ENCODE measurements at places on chromosomes 7 and 10. TPM values are rescaled to one million over a fixed set of nuclear protein-coding genes. Genes with fewer than 3 reads are reported as not detected.

Gene SDK1
- total RNA-seq = 1.6 TPM

- DNase-seq = no peak
Measured at GRCh38 chr7:144390481-144390880, 13.0 kb downstream of the NOBOX start.

GRCh38 chr7:159006610-159007130 lies 138.0 kb downstream of the VIPR2 start:
- DNase-seq = no peak

Gene VPS37D
- 2.2 TPM for total RNA-seq

DNA sequence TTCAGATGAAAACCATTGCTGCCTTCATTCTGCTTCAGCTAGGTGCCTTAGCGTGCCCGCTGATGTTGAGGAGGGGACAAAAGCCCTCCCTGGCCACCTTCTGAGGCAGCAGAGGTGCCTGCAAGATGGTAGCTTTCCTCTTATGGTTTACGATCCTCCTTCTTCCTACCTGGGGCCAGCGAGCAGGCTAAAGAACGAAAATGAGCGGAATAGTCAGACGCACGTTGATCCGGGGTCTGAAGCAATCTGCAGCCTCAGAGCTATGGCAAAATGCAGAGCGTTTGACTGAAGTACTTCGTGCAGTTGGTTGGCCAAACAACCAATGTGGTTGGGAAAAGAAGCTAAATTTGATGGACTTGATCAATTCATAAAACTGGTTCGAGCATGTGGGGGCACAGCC lies 95.5 kb downstream of the GATA3 start:
- DNase-seq = no peak

DNA sequence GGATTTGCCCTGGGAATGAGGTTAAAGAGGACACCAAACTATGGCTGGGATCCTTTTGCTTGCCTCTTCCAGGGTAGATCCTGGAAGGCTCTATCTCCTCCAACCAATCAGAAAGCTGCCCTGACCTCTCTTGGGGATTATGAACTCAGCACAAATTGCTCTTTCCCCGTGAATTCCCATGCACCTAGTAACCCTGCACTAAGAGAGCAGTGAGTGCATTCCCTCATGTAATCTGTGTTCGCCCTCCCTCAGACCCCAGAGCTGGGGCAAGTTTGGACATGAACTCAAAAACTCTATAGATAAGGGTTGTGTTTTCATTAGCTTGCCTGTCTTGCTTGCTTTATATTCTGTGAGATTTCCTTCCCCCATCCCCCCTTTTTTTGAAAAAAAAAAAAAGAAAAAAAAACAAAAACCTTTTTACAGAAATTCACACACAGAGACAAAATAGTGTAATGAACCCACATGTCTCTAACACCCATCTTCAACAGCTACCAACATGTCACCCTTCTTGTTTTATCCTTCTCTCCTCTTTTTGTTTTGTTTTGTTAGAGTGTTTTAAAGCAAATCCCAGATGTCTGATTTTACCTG lies 225.5 kb upstream of the TCF7L2 start:
- DNase-seq = no peak

DNA sequence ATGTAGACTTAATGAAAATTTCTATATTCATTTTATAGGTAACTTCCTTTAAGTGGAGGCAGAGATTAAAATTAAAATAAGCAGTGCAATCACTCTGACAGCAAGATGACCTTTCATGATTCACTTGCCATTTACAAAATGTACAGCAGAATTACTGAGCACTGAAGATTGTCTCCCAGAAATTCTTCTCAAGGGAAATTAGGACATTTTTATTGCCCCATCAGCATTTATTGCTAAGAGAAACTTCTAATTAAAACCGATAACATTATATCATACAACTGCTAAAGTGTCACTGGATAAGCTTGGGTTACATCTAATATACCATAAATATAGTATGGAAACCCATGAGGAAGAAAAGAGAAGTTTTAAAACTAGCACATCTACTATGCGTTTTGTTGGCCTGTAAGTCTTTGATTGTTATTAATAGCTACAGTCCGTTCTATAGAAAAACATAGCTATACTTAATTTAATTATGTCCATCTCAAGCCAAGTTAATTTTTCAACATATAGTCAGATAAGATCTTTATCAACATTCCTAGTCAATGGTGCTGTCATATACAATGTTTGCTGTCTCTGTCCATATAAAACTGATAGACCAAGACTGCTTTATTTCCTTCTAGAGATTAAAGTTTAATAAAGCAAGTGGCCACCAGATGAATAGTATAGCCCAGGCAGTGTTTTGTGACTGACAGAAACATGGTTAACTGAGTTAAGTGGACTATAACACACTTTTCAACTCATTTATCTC lies 217.1 kb upstream of the HGF start:
- DNase-seq = no peak

DNA sequence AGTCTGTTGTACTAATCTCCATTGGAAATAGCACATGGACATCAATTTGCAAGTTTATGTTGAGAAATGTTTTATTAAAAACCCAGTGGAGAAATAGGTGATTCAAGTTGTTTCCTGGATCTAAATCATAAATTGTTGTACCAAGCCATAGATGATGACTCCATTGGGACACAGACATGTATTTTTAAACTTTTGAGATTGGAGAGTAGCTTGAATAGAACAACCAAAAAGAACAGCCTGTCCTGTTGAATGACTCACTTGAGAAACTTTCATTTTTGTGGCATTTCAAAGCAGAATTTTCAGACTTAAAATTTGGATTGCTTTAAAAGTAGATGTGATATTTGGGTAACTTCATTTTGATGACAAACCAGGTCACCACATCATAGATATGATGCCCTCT lies 197.5 kb downstream of the GPAM start:
- DNase-seq = no peak

DNA sequence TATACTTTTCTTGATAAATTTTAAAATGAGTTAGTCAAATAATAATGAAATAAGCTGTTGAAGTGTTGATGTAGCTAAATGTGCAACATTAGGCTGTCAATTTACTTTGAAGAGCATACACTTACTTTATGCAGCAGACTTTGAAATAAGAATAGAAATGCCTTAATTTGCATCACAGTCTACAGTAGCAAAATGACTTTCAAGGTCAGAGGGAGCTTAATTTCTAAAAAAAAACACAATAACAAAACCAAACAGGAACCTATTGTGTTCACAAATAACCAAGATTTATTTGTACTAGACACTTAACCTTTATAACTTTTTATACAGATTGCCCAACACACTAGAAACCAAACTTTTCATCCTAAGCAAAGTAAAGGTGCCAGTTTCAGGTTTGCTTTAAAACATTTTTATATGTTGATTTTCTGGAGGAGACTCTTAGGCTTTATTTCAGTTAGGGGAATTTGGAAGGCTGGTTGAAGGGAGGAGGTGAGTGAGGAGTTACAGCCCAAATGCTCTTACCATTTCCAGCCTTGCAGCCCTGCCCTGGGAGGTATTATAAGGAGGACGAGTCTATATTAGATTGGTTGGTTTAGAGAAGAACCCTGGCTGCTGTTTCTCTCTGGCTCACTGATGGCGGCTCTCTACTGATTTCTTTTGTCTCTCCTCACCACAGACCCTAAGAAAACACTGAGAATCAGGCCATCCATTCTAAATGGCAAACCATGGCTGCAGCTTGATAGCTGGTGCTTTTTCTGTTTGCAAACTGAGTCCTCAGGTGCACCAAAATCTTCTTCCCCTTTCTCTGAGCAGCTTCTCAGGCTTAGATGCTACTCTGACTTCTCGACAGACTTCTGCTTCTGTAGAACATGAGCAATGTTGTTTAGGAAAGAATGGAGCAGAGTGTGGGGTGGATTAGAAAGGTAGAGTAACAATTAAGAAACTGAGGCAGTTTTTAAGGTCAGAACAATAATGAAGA lies 55.2 kb upstream of the RPA3 start:
- DNase-seq = no peak

Gene ZNF32
- total RNA-seq = 38.1 TPM

DNA sequence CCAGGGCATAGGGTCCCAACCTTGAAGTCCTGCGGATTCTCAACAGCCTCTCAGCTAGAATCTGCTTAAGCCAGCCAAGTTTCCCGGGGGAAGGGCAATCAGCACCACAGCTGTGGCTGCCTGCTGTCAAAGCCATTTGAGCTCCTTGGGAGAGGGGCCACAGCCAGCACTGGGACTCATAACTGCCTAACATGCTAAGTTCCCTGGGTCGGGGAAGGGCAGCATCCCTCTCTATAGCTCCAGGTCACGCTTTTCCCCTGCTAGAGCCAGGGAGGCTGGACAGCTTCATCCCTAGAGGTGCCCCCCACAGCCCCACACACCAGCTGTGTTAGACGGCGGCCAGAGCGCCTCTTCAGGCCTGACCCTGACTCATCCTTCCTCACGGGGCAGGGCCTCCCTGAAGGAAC lies 49.6 kb upstream of the PDE1C start:
- no peak for DNase-seq

DNA sequence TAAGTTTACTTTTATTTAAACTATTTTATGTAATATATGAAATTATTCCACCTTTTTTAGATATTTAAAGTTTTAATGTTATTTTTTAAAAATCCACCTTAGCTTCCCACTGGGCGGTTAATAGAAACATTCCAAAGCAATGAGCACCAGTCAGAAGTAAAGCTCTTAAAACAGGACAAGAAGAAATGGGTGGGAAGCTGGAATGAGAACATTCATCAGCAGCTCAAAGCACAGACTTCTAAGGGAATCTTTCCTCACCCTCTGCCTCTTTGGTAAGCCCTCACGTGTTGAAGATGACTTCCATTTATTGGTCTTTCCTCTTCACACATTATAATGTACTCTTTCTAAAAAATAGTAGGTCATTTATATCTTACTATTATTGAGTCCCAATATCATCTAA lies 3.1 kb downstream of the AGMO start:
- no peak for DNase-seq

DNA sequence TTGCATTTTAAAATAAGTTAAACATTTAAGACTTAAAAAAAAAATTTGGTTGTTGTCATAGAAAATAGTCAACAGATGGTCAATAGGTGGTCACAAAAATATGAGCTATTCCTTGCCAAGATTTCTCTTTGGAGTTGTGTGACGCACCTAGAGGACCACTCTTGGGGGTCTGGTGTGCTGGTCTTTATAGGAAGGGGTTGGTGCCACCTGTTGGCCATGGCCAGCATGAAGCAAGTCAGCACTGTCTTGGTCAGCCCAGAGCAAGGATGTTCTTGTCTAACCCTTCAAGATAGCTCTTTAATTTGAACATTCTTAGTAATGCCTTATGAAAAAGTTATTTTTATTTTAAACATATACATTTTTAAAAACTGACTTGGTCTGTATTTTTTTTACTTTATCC lies 267.9 kb upstream of the CNTNAP2 start:
- DNase-seq = no peak

Gene SPDYE6
- total RNA-seq = not detected

- DNase-seq = no peak
Measured at GRCh38 chr7:98557538-98558031, 59.5 kb upstream of the NPTX2 start.

DNA sequence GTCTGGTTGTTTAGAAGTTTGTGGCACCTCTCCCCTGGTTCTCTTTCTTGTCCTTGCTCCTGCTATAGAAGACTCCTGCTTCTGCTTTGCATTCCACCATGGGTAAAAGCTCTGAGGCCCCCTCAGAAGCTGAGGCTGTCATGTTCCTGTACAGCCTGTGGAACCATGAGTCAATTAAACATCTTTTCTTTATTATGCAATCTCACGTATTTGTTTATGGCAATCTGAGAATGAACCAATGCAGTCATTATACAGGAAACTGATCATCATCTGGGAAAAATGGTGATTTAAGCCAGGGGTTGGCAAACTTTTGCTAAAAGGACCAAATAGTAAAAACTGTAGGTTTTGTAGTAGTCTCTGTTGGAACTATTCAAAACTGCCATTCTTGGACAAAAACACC lies 175.4 kb downstream of the CSTF2T start:
- no peak for DNase-seq

Gene HOXA5
- 7.0 TPM for total RNA-seq

DNA sequence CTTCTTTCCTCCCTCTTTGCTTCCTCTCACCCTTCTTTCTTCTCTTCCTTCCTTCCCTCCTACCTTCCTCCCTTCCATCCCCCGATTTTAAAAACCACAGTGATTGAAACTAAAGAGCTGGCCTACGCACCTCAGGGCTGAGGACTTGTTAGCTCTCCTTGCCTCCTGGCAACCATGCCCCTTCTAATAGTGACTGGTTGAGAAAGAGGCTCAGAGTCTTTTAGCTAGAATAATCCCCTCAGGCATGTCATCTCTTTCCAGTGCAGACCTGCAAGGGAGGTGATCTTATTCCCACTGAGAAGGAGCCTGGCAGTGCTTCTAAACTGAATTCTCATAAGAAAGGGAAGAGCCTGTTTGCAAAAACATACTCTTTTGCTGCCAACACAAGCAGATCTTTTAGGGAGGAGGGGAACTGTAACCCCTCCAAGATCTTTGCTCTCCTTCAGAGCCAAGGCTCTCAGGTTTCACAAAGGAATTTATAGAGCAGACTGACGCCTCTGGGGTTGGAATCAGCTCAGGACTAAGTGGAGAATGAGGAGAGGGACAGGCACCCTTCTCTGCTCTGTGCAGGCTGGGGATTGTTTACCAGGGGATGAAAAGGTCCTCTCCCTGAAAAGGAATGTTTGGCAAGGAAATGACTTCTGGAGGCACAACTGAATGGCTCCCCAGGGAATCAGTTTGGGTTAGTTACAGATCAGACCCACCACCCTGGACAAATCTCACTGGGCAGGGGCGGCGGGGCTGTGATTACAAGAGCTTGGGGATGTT lies 9.4 kb upstream of the ANKRD1 start:
- DNase-seq = peak; percentile 74

- DNase-seq = no peak
Measured at GRCh38 chr10:127405221-127405620, 143.9 kb upstream of the NPS start.

Gene KIAA1549
- total RNA-seq = 0.87 TPM

Gene STAG3
- total RNA-seq = 0.13 TPM

DNA sequence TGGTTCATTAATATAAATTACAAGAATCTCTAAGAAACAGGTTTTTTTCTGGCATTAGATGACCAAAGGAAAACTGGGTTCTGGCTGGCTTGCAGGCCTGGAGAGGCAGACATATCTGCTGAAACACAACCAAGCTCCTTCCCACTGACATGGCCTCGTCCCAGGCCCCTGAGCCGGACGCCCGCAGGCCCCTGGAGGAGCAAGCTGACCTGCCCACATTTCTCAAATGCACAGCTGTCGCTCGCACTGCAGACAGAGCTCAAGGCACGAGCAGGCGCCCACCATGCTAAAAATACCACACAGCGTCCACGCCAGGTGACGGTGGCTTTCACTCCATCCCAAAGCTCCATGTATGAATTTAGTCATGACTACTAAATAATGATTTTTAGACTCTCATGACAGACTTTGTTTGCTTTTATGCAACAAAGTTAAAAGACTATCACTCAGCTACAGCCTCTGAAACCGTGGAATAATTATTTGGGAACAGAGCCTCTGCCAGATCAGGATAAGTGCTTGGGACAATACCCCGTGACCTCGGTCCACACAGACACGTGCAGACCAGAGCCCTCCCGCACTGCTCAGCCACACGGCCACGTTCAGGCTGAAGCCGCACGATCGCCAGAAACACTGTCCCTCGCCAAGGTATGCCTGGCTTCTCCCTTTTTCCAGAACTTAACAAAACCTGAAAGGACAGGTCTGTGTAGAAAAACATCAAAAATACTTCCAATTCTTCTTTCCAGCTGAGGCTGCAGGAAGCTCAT lies 71.1 kb downstream of the DIP2C start:
- DNase-seq = peak; percentile 86

- no peak for DNase-seq
Measured at GRCh38 chr7:115249080-115249479, 327.2 kb downstream of the MDFIC start.

GRCh38 chr7:94276027-94276426 lies 118.7 kb upstream of the COL1A2 start:
- no peak for DNase-seq

Gene GBX1
- not detected for total RNA-seq

All from gastrocnemius medialis (tissue), 4 donors.